ENCODE measurements at places on chromosomes 6 and 20. TPM values are rescaled to one million over a fixed set of nuclear protein-coding genes. Genes with fewer than 3 reads are reported as not detected.

GRCh38 chr6:25315194-25316177 lies 36.3 kb downstream of the CARMIL1 start:
- H3K27me3 ChIP-seq, result no peaks in the 10 kb centered on the region
- DNase-seq, result no peak
- no peak overlapping the region for H3K4me3 ChIP-seq
- H3K36me3 ChIP-seq, result no peaks in the 10 kb centered on the region
- H3K27ac ChIP-seq, result no peak overlapping the region
- H3K4me1 ChIP-seq, result no peaks in the 10 kb centered on the region

- DNase-seq, result no peak
- no peaks in the 10 kb centered on the region for H3K4me1 ChIP-seq
- no peak overlapping the region for H3K4me3 ChIP-seq
- H3K36me3 ChIP-seq, result no peaks in the 10 kb centered on the region
- H3K27ac ChIP-seq, result no peak overlapping the region
Measured at GRCh38 chr6:28974505-28974904, 30.6 kb downstream of the ZNF311 start.

DNA sequence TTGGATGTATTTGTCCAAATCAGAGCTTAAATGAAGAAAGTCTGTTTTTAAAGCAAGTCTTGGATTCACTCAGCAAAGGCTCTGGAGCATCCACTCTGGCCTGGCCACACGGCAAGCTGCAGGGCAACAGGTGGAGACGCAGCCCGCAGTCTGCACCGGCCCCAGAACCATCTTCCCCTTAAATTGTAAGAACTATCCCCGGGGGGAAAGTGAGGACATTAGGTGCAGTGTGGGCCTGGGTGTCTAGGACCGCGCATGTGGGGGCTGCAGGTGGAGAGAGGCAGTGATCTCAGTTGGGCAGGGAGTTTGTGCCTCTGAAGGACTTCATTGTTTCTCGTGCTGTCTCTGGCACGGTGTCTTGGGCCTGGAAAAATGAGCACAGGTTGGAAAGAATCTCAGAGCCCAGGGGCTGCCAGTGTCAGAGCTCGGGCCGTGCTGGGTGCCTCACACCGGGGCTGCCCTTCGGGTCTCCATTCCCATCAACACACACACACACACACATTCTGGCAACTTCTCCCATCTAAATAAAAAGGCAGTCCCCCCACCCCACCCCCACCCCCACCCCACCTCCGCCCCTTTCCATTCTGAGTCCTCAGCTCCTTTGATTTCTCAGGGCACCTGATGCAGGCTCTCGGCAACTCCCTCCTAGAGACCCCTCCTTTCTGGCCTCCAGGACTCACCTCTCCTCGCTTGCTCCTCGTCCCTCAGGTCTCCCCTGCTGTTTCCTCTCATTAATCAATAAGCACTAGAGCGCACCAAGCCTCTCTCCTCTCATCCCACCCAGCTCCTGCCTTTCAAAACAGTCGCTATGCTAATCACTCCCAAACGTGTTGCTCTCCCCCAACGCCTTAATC lies 48.4 kb downstream of the FOXF2 start:
- H3K27me3 ChIP-seq, result no peaks in the 10 kb centered on the region
- no peak for DNase-seq
- no peaks in the 10 kb centered on the region for H3K36me3 ChIP-seq
- no peak overlapping the region for H3K4me3 ChIP-seq
- H3K27ac ChIP-seq, result no peak overlapping the region

GRCh38 chr6:39206250-39206721 lies 23.0 kb downstream of the KCNK5 start:
- no peaks in the 10 kb centered on the region for H3K36me3 ChIP-seq
- peak overlapping the region; percentile 87 for H3K27ac ChIP-seq
- no peaks in the 10 kb centered on the region for H3K27me3 ChIP-seq
- no peak for DNase-seq
- peaks cover 95% of the 10 kb centered on the region for H3K4me1 ChIP-seq

DNA sequence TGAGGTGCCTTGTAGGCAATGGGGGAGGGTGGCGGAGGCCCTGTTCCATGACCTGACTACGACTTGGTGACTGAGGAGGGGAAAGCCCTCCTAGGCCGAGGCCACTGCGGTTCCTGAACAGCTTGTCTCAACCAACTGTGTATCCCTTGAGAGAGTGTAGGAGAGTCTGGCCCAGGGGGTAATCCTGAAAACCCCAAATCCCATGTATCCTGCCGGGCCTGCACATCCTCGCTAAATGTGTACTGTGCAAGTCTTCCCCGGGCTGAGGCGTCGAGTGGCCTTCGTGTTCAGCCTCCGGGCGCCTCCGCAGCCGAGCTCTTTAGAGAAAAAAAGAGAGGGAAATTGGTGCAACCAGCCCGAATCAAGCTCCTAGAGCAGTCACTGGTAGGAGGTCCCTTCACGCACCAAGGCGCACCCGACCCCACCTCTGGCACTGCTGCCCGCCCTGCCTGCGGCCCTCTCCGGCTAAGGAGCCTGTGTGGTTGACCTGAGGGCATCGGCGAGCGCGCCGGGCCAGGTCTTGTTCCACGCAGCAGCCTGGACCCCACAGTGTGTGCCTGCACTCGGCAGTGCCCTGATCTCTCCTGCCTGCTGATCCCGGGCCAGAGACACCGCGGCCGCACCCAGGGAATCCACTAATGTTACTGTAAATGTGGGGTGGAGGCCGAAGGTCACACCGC lies 7.3 kb downstream of the SIM1 start:
- H3K36me3 ChIP-seq, result no peaks in the 10 kb centered on the region
- peaks cover 22% of the 10 kb centered on the region for H3K4me1 ChIP-seq
- no peak overlapping the region for H3K4me3 ChIP-seq
- DNase-seq, result no peak
- H3K27ac ChIP-seq, result no peak overlapping the region

DNA sequence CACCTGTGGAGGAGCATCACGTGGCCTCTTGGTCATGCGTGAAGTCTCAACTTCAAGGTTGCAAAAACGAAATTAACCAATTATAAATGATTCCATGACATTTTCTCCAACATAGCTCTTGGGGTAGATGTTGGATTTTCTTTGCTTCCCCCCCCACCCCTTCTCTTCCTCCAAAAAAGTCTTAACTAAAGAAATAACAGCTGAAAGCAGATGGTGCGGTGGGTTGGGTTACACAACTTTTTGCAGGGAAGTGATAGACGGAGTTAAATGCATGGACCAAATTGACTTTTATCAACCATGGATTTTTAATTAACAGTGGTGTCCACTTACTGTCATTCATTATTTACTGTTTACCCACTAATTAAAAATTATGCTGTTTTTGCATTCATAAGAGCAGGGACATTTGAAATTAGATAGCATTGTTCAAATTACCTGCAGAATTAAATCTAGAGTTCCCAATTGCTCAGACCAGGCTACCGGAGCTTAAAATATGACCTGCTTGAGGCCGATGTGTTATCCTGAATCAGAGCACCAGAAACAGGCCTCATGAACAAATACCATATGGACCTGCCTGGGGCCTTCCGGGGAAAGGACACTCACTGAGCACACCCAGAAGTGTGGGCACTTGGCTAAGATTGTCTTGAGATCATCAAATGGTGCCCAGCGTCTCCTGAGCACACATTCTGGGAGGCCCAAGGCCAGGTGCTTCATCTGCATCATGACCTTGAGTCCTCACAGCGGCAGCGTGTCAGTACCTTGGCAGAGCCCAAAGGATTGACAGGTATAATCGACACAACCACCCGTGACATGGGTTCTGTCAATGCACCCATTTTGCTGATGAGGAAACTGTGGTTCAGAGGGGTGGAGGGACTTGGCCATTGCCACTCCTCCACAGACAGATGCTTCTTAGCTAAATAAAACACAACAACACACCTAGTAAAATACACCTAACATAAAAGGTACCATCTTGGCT lies 41.5 kb downstream of the APCDD1L start:
- no peaks in the 10 kb centered on the region for H3K4me1 ChIP-seq
- H3K36me3 ChIP-seq, result no peaks in the 10 kb centered on the region
- no peak for DNase-seq
- no peak overlapping the region for H3K27ac ChIP-seq

GRCh38 chr6:81105998-81106397 lies 646.5 kb downstream of the TENT5A start:
- no peak for DNase-seq
- no peaks in the 10 kb centered on the region for H3K36me3 ChIP-seq
- no peak overlapping the region for H3K27ac ChIP-seq
- no peaks in the 10 kb centered on the region for H3K4me1 ChIP-seq
- H3K27me3 ChIP-seq, result no peaks in the 10 kb centered on the region
- H3K4me3 ChIP-seq, result no peak overlapping the region

GRCh38 chr6:130223508-130223907 lies 757 bp upstream of the SAMD3 start:
- H3K27ac ChIP-seq, result no peak overlapping the region
- no peaks in the 10 kb centered on the region for H3K27me3 ChIP-seq
- peak; percentile 45 for DNase-seq

DNA sequence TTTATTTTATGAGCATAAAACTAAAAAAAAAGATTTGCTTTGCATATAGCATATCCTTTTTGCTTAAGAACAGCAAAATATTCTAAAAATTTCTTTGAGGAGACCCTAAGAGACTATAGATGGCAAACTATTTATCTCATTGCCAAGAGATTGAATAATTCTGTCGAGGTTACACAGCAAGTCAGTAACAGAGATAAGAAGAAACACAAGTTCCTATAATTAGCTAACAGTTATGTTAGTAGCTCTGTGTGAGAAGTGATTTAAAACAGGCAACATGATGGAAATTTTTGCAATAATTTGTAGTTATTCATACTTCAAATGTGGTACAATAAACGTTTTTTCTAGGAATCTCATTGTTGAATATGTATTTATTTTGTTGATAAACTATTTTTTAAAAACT lies 9.1 kb downstream of the LAMA2 start:
- H3K4me3 ChIP-seq, result no peak overlapping the region
- no peaks in the 10 kb centered on the region for H3K36me3 ChIP-seq
- no peaks in the 10 kb centered on the region for H3K4me1 ChIP-seq

DNA sequence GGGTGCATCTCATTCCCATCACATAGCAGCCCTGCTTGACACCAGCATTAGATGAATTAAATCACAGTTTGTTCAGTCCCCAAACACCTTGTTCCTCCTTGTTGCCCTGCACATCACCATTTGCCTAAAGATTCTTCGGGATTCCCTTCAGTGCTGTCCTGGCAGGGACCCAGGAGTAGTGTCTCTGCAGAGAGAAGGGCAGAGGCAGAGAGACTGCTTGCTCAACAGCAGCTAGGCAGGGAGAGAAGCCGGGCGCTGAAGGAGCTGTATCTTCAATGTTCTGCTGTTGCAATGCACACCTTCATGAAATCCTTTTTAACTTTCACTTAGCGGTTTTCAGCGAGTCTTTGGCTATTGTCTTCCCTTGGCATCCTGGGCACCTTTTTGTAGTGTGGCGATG lies 362.9 kb downstream of the FARS2 start:
- no peaks in the 10 kb centered on the region for H3K4me1 ChIP-seq
- H3K27ac ChIP-seq, result no peak overlapping the region
- H3K27me3 ChIP-seq, result no peaks in the 10 kb centered on the region
- DNase-seq, result no peak
- no peak overlapping the region for H3K4me3 ChIP-seq
- peaks cover 2% of the 10 kb centered on the region for H3K36me3 ChIP-seq

DNA sequence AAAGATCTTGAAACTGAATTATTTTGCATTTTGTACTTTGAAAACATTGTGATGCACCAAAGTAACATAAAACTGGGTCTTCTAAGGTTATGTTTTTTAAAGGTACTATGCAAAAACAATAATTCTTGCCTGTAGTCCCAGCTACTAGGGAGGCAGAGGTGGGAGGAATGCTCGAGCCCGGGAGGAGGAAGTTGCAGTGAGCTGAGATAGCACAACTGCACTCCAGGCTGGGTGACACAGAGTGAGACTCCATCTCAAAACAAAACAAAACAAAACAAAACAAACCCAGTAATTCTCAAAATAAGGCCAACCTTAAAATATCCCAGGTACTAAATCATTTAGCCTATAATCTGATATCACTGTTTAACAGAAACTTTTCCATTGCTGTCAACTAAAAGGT lies 269.6 kb downstream of the KHDC1L start:
- no peak overlapping the region for H3K4me3 ChIP-seq
- DNase-seq, result no peak
- no peaks in the 10 kb centered on the region for H3K27me3 ChIP-seq
- no peaks in the 10 kb centered on the region for H3K4me1 ChIP-seq

- no peak overlapping the region for H3K4me3 ChIP-seq
- peaks cover 12% of the 10 kb centered on the region for H3K27me3 ChIP-seq
- no peak for DNase-seq
- no peaks in the 10 kb centered on the region for H3K36me3 ChIP-seq
- no peaks in the 10 kb centered on the region for H3K4me1 ChIP-seq
Measured at GRCh38 chr6:13916230-13916944, 8.4 kb upstream of the RNF182 start.

DNA sequence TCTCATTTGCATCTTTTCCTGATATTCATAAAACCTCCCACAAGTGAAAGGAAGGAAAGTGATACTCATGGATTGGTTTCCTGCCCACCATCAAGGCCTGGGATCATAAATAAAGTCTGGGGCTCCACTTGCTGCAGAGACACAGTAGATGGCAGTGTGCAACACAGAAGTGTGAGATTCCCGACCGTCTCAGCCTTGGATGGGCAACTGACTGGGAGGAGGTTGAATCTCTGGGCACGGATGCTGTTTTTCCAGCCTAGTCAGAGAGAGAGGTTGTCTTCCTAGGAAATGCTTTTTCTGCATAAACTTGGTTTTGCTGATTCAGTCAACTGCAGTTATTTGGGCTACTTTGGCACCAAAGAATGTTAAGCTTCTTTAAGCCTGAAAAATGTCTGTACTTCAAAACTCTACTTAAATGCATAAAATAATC lies 9.9 kb upstream of the RFPL4B start:
- no peaks in the 10 kb centered on the region for H3K36me3 ChIP-seq
- H3K27ac ChIP-seq, result no peak overlapping the region
- H3K4me1 ChIP-seq, result no peaks in the 10 kb centered on the region
- no peak for DNase-seq
- H3K4me3 ChIP-seq, result no peak overlapping the region
- H3K27me3 ChIP-seq, result no peaks in the 10 kb centered on the region

GRCh38 chr6:108570517-108570916 lies 9.8 kb downstream of the FOXO3 start:
- DNase-seq, result no peak
- no peaks in the 10 kb centered on the region for H3K27me3 ChIP-seq
- peaks cover 30% of the 10 kb centered on the region for H3K36me3 ChIP-seq
- no peak overlapping the region for H3K4me3 ChIP-seq

GRCh38 chr6:142700671-142701312 lies 244.2 kb downstream of the HIVEP2 start:
- no peak overlapping the region for H3K27ac ChIP-seq
- H3K4me3 ChIP-seq, result no peak overlapping the region
- no peaks in the 10 kb centered on the region for H3K27me3 ChIP-seq
- peaks cover 3% of the 10 kb centered on the region for H3K4me1 ChIP-seq
- no peaks in the 10 kb centered on the region for H3K36me3 ChIP-seq
- DNase-seq, result no peak

Gene HFE
- total RNA-seq, result 12.7 TPM

Gene GPSM3
- total RNA-seq, result 6.6 TPM

Gene SLC17A3
- 13.6 TPM for total RNA-seq

Gene HLA-DOA
- 3.0 TPM for total RNA-seq

Gene COL12A1
- total RNA-seq, result 2.1 TPM

Gene PGC
- total RNA-seq, result not detected

Gene TAF4
- 11.8 TPM for total RNA-seq

Data from liver (tissue), 10 donors.